BE2C (cell line): ENCODE measurements at places on chromosomes 5 and 9.

GRCh38 chr9:91187965-91188344 is 173.8 kb downstream of the AUH start:
- no peak for DNase-seq

GRCh38 chr5:91397791-91398190 is 14.7 kb upstream of the ARRDC3 start:
- no peak for DNase-seq

- no peak for DNase-seq
Observed at GRCh38 chr5:137400571-137400970, 98.6 kb downstream of the SPOCK1 start.

GRCh38 chr5:57552033-57552432 is 69.4 kb upstream of the ACTBL2 start:
- no peak for DNase-seq

DNA sequence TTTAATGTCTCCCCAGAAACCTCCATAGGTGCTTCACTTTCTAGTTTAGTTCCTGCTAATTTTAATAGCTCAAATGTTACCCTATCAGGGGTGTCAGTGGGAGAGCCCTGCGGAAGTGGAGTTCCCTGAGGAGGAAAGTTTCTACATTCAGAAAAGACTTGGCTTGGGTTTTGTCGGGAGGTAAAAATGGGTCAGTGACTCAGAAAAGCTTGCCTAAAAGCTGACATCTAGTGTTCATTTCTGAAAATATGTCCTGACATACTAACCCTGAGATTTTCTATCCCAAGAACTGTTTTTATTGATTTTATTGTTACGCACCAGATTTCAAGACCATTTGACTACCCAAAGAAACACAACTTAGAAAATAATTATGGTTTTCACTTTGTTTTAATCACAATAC is 40.9 kb upstream of the GLDC start:
- no peak for DNase-seq

DNA sequence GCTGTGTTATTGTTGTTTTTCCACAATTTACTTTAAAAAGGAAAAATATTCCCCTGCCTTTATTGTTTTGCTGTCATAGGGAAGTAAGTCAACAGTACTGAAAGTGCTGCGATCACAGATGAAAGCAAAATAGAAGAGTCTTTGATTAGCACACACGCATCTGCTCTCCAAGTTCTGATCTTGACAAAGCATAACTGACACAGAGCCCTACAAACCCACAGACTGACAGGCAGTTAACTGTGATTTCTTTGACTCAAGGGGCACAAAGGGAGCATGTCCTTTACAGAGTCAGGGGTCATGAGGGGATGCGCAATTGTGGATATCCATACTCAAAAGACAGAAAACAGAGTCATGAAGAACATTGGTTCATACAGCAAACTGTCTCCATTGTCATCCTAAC is 123.7 kb downstream of the SNCAIP start:
- DNase-seq, result no peak

GRCh38 chr9:110278080-110278707 is 21.9 kb upstream of the TXN start:
- DNase-seq, result no peak

GRCh38 chr5:109936996-109937395 is 247.3 kb downstream of the MAN2A1 start:
- no peak for DNase-seq

DNA sequence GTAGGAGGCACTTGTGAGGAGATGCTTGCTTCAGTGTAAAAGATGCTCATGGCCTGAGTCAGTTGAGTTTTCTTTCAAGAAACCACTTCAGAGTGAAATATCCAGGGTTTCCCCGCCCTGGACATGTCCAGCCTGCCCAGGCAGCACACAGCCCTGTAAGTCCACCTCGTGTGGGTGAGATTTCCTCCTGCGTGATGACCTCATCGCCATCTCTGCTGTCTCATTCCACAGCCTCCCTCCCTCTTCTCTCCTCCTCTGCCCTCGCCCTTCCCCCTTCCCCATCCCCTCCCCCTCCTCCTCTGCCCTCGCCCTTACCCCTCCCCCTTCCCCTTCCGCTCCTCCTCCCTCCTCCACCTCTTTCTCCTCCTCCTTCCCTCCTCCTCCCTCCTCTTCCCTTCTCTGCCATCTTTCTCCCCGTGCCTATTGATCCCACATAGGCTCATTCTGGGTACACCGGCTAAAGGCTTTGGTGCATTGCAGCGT is 34.0 kb upstream of the NCS1 start:
- DNase-seq, result no peak

DNA sequence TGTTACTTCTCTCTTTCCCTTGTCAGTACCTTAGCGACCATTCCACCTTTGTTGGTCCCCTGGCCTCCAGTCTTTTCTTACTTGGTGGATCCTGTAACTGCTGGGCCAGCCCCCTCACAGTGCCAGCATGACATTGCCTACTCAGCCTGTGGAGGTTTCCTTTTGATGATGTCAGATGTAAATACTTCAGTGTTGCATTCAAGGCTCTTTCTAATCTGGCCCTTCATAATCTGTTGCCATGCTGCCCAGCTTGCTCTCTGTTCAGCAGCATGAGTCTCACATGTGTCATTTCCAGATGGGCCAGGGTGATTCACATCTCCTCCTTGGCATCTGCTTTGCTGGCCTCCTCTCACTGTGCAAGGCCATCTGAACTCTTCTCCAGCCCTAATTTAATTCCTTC is 57.1 kb downstream of the MAST4 start:
- DNase-seq, result peak; percentile 38

GRCh38 chr9:137544176-137544760 is 5.9 kb downstream of the PNPLA7 start:
- no peak for DNase-seq

DNA sequence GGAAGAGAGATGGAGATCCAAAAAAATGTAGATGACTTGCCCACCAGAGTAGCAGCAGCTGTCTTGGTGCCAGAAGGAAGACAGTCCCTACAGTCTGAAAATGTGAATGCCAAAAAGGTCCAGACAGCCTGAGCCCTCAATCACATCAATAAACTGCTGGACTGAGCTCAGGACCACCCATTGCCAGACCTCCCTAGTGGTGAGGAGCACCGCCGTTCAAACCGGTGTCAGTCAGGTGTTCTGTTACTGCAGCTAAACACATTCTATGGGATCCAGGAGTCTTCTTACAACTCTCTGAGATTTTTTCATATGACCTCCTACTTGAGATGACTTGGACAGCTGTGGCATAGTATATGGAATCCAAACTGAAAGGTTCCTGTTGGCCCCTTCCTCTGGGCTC is 32.0 kb upstream of the OTP start:
- DNase-seq, result no peak

DNA sequence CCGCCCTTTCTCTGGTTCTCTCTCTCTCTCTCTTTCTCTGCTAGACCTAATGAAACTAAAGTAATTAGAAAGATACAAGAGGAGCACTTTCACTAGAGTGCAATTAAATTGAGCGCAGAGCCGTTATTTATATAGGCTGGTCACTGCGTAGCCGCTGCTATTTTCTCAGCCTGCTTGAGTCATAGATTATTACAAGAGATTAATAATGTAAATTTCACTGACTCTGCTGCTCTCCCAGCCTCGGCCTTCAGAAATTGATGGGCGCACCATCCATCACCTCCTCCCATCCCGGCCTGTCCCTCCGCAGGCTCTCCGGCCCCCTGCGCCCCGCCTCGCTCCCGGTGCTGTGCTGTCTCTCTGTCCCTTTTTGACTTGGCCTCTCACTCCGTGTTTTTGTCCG is 268.0 kb upstream of the MVB12B start:
- peak; percentile 80 for DNase-seq

- DNase-seq, result no peak
Observed at GRCh38 chr5:27472871-27473270, 434.5 kb upstream of the CDH9 start.

GRCh38 chr5:125415126-125415525 is 668.7 kb upstream of the ZNF608 start:
- no peak for DNase-seq

GRCh38 chr9:93291536-93292287 is 107.8 kb downstream of the WNK2 start:
- no peak for DNase-seq

DNA sequence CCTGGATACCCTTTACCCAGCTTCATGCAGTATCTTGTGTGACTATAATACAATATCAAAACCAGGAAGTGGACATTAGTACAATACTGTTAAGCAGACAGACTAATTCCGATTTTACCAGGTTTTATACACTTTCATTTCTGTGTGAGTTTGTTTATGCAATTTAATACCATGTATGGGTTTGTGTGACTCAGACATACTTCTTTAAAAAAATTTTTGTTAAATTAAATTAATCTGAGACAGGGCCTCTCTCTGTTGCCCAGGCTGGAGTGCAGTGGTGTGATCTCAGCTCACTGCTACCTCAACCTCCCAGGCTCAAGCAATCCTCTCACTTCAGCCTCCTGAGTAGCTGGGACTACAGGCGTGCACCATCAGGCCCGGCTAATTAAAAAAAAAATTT is 156.8 kb downstream of the GAPVD1 start:
- DNase-seq, result no peak

DNA sequence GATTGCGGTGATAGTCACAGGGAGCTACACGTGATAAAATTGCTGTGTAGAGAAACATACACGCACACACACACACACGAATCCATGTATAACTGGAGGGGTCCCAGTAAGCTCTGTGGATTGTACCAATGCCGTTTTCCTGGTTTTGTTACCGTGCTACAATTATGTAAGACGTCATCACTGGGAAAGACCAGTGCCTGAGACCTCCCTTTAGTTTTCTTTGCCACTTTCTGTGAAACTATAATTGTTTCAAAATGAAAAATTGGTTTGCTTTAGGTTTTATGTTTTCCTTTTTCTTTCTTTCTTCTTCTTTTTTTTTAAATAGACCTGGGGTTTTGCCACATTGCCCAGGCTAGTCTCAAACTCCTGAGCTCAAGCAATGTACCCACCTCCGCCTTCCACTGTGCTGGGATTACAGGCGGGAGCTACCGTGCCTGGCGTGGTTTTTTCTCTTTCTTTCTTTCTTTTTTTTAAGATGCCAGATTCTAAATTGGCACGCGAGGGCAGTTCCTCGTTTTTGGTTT is 21.3 kb downstream of the OR2V2 start:
- DNase-seq, result no peak

GRCh38 chr9:2181792-2182191 is 166.6 kb downstream of the SMARCA2 start:
- DNase-seq, result peak; percentile 20
